ENCODE measurements at places on chromosomes 3 and 15.

DNA sequence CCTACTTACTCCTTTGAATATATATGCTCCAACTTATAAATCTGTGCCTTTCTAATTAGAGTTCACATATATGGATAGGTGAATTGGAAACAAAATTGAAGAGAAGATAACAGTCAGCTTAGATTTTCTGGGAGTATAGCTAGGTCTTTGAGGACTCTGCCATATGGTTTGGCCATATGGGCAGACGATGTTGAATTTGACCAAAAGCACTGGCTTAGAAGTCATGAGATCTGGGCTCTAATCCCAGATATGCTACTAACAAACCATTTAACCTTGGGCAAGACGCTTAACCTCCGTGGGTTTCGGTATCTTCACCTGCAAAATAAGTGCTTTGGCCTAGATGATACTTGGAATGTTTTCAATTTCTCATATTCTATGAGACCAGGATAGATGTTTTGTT is 154.1 kb downstream of the LSAMP start:
- DNase-seq, result no peak

DNA sequence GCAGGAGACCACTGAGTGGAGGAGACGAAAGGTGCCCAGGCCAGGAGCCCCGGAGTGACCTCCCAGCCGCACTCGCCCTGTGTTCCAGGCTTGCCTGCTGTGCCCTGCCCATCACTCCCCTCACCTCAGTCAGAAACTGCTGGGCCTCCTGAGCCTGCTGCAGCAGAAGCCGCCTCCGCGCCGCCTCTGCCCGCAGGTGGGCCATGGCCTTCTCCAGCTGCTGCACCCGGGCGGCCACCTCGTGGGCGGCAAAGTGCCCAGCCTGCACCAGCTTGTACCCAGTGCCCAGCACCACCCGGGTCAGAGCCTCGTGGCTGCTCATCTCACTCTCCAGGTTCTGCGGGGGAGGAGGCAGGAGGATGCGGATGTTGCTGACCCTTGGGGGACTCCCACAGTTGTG is 17.6 kb downstream of the PLA2G4B start:
- DNase-seq, result no peak

DNA sequence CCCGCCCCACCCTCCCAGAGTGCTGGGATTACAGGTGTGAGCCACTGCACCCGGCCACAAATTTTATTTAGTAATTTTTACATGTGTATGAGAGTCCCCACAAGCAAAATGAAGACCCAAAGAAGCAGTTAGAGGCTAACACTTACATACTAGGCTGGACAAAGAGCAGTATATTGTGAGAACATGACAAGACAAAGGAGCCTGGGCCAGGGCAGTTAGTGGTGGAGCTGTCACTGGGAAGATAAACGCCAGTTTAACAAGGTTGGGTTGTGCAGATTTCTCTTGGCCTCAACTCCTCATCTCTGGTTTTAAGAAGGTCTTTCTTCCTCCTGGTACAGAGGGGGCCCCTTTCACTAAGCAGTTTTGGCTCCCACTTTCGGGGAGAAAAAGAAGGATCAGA is 19.9 kb upstream of the FAM174B start:
- no peak for DNase-seq

GRCh38 chr15:72387741-72388140 is 10.4 kb upstream of the TMEM202 start:
- DNase-seq, result no peak

- DNase-seq, result no peak
These were observed 512.5 kb downstream of the AGBL1 start for GRCh38 chr15:86591994-86592735.

DNA sequence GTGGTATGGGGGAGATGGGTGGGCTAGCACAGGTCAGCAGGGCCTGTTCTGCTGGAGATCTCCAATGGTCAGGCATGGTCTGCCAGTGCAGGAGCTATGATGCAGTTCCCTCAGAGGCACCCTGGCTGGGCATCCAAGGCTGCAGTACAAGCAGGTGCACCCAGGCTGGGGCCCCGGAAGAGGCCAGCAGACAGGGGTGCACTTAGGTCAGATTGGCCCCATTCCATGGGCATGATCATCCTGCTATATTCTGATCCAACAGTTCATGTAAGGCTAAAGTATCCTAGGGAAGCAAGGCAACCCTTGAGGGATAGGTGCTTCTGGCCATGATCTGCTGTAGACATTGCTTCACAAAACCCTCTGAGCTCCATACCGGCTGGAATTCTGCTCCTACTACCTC is 53.5 kb downstream of the STRIT1 start:
- DNase-seq, result no peak

DNA sequence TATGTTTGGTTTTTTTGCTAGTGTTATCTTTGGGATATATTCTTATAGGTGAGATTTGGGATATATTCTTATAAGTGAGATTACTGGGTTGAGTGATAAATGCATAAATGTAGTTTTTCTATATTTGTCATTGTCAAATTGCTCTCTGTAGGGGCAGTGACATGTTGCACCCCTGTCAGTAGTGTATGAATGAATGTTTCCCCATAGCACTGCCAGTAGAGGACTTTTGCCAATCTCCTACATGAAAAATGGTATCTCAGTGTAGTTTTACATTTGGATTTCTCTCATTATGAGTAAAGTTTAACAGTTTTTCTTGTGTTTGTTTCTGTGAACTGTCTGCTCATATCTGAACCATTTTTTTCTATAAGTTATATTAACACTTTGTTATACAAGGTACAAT is 13.6 kb downstream of the U2SURP start:
- DNase-seq, result no peak

- DNase-seq, result no peak
These were observed 15.1 kb upstream of the TMEM158 start for GRCh38 chr3:45241206-45241605.

DNA sequence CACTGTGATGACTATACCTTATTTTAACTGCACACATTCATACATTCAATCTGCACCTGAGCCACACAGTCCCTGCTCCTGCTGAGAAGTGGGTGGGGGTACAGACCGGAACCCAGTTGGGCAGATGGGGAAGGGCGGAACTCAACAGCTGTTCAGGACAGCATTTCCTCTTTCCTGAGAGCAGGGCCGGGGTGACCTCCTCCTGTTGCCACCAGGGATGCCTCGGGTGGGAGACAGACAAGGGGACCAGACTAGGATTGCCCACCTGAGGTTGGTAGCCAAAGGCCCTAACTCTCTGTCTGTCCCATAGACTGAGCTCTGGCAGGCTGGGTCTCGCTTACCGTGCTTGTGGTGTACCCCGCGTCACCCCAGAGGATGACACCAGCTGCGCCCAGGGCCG is 3.9 kb downstream of the HYAL2 start:
- DNase-seq, result no peak

GRCh38 chr3:67765575-67765974 is 111.2 kb upstream of the SUCLG2 start:
- DNase-seq, result no peak

GRCh38 chr3:113252553-113252952 is 41.2 kb downstream of the BOC start:
- no peak for DNase-seq

GRCh38 chr15:55106155-55106554 is 90.6 kb downstream of the RSL24D1 start:
- DNase-seq, result no peak

DNA sequence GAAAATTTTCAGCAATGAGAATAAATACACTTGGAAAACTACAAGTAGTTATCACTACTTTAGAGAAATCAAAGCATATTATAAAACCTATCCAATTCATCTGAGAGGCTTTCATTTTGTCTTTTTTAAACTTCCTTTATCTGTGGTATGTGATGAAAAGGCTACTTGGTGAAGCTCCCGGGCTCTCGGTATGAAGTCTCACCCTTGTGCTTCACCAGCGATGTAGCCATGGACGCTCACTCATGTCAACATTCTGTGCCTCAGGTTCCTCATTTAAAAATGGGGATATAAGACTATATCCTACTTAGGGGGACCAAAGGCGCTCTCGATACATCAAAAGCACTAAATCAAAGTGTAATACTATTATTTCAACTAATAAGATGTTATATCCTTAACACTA is 14.9 kb downstream of the SATB1 start:
- no peak for DNase-seq

- DNase-seq, result no peak
These were observed 119.2 kb upstream of the TP63 start for GRCh38 chr3:189512039-189512438.

DNA sequence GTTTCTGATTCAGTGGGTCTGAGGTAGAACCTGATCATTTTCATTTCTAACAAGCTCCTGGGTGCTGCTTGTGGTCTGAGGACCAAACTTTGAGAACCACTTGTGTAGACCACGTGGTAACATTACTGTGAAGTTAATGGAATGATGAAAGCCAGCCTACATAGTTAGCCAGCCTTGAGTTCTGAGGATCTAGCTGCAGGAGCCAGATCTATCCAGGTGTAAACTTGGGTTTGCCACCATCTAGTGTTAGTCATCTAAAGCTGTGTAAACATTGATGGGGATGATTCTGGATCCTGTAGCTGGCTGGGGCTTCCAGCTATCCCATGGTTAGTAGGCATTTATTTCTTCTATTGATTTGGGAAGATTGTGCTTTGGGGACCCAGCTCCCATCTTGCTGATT is 170.0 kb downstream of the TMEM108 start:
- no peak for DNase-seq

All from GM04504 (cell line).